ENCODE measurements at places on chromosomes 4 and X.

GRCh38 chr4:188018262-188018661 is 22.7 kb downstream of the ZFP42 start:
- DNase-seq = no peak

GRCh38 chrX:3712870-3713224 is 602 bp downstream of the PRKX start:
- DNase-seq = no peak

DNA sequence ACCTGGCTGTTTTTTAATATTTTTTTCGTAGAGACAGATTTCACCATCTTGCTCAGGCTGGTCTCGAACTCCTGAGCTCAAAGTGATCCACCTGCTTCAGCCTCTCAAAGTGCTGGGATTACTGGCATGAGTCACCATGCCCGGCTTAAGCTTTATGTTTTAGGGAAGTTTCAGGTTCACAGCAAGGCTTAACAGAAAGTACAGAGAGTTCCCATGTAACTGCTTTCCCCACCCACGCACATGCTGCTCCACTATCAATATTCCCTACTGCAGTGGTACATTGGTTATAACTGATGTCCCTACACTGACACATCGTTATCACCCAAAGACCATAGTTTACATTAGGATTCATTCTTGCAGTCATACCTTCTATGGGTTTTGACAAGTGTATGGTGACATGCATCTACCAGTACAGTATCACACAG is 62.7 kb downstream of the PRPS1 start:
- no peak for DNase-seq

- no peak for DNase-seq
Observed at GRCh38 chr4:169009286-169010124, 550 bp downstream of the CBR4 start.

- DNase-seq = no peak
Observed at GRCh38 chr4:46674326-46674725, 234.7 kb downstream of the COX7B2 start.

GRCh38 chr4:53905941-53906377 is 158.4 kb downstream of the CHIC2 start:
- no peak for DNase-seq

DNA sequence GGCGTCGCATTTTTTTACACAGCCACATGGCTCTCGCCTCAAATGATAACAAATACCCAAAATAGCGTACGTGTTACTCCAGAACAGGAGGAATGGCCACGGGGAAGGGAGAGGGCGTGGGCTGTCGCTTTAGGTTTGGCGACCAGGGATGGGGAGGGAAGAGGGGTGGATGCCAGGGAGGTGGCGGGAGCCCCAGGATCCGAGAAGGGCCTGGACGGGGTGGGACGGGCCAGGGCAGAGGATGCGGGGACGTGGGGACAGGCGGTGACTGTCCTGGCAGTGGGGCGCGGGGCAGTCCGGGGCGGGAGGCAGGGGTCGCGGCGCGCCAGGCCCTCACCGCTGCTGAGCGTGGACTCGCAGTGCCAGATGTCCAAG is 631 bp downstream of the TMEM47 start:
- no peak for DNase-seq

Data from NCI-H2081 treated with DMSO at 0.1 percent for 48 hours (cell line).